ENCODE measurements at places on chromosomes 13 and 19. TPM values are rescaled to one million over a fixed set of nuclear protein-coding genes. Genes with fewer than 3 reads are reported as not detected.

FFAR3 gene
- not detected for total RNA-seq

ZNF701 gene
- total RNA-seq = 51.1 TPM

ZNF726 gene
- total RNA-seq = 3.3 TPM

CATSPERD gene
- not detected for total RNA-seq

LENG9 gene
- 7.2 TPM for total RNA-seq

CELF5 gene
- total RNA-seq = 0.44 TPM

FAM216B gene
- total RNA-seq = not detected

BLVRB gene
- total RNA-seq = 16.3 TPM

SIGLEC7 gene
- 0.52 TPM for total RNA-seq

RFXAP gene
- 9.9 TPM for total RNA-seq

ZBTB32 gene
- total RNA-seq = 0.50 TPM

STOML3 gene
- total RNA-seq = not detected

RASAL3 gene
- 229 TPM for total RNA-seq

FGF22 gene
- total RNA-seq = 1.9 TPM

SRRM5 gene
- 0.99 TPM for total RNA-seq

ARHGAP33 gene
- total RNA-seq = 19.4 TPM

PSG2 gene
- total RNA-seq = not detected

GGN gene
- total RNA-seq = 0.15 TPM

NKG7 gene
- total RNA-seq = 2.7 TPM

GRCh38 chr19:30374865-30375552 is 2.8 kb downstream of the ZNF536 start:
- no peak for DNase-seq
- H3K27me3 ChIP-seq = no peaks in the 10 kb centered on the region
- no peaks in the 10 kb centered on the region for H3K36me3 ChIP-seq
- H3K4me1 ChIP-seq = no peaks in the 10 kb centered on the region
- H3K27ac ChIP-seq = no peak overlapping the region

DNA sequence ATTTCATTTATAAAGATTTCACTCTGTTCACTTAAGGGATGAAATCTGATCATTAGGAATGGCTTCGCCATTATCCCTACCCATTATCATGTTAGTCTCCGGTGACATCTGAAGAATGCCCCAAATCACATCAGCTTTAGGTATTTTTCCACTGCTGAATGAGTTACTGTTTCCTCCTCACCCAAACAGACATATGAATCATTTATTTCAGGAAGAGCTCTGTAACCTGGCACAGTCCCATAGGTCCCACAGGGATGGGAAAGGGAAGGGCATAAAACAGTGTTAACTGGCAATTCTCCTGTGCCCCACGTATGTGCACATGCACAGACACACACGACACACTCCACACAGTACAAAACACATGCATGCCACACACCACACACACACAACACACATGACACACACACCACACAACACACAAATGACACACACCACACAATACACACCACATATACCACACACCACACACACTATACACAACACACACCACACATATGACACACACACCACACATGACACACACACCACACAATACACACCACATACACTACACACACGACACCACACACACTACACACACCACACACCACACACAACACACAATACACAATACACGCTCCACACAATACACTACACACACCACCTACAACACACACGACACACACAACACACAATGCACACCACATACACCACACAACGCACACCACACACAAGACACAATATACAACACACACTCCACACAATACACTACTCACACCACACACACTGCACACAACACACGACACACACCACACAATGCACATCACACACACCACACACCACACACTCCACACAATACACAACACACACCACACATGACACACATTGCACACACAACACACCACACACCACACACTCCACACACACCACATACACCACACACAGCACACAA is 15.4 kb downstream of the TMEM255B start:
- no peak for DNase-seq
- no peaks in the 10 kb centered on the region for H3K4me1 ChIP-seq
- H3K4me3 ChIP-seq = no peak overlapping the region

DNA sequence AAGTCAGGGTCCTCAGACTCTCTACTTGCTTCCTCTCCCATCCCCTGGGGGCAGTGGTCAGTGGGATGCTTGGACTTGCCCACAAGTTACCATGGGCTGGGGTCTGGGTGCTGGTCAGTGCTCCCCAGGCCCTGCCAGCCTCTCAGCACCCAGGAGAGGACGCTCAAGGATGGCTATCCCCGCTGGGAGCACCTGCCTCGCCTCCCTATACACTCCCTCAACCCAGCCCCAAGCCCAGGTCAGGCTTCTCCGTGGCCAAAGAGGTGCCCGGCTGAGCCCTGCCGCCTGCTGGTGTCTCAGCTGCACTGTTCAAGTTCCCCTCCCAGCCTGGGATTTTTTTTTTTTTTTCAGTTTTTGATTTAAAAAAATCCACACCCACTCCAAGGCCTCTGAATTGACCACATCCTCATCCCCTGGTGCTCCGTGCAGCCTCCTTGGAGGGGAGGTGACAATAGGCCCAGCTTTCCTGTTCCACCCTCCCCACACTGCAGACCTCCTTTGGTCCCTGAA is 10.8 kb downstream of the F2RL3 start:
- peaks cover 20% of the 10 kb centered on the region for H3K4me1 ChIP-seq
- H3K27me3 ChIP-seq = no peaks in the 10 kb centered on the region
- H3K4me3 ChIP-seq = no peak overlapping the region
- DNase-seq = no peak
- no peak overlapping the region for H3K27ac ChIP-seq

- DNase-seq = no peak
- H3K4me1 ChIP-seq = no peaks in the 10 kb centered on the region
- no peaks in the 10 kb centered on the region for H3K36me3 ChIP-seq
- no peaks in the 10 kb centered on the region for H3K27me3 ChIP-seq
- no peak overlapping the region for H3K4me3 ChIP-seq
These were observed 5.2 kb upstream of the STK24 start for GRCh38 chr13:98581971-98582702.

- no peaks in the 10 kb centered on the region for H3K27me3 ChIP-seq
- H3K4me1 ChIP-seq = peaks cover 78% of the 10 kb centered on the region
- no peak for DNase-seq
- H3K36me3 ChIP-seq = peaks cover 25% of the 10 kb centered on the region
These were observed 1.9 kb downstream of the TPM4 start for GRCh38 chr19:16077984-16078758.

DNA sequence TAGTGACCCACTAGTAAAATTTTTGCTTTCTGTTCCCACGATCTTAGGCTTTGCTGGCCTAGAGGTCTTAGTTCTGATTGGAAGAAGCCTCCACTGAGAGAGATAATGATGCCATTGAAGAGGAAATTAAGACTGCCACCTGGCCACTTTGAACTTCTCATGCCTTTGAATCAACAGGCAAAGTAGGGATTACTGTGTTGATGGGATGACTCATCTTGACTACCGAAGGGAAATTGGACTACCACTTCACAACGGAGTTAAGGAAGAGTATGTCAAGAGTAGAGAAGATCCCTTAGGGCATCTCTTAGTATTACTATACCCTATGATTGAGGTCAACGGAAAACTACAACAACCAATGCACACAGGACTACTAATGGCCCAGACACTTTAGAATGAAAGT is 12.7 kb upstream of the FREM2 start:
- no peaks in the 10 kb centered on the region for H3K36me3 ChIP-seq
- no peak for DNase-seq
- no peak overlapping the region for H3K4me3 ChIP-seq
- no peak overlapping the region for H3K27ac ChIP-seq
- no peaks in the 10 kb centered on the region for H3K4me1 ChIP-seq

- no peak overlapping the region for H3K4me3 ChIP-seq
- no peak overlapping the region for H3K27ac ChIP-seq
- no peaks in the 10 kb centered on the region for H3K4me1 ChIP-seq
These were observed 12.0 kb upstream of the SLC7A1 start for GRCh38 chr13:29607465-29607864.

GRCh38 chr19:53467485-53468262 is at the start of gene ZNF813:
TSS of gene ZNF813 (plus strand) at chr19:53467733. CDS start at chr19:53483823, 16,090 bp downstream.
- H3K27ac ChIP-seq = peak within 1 kb of the TSS; percentile 51
- peaks cover 13% of the 10 kb centered on the region for H3K4me1 ChIP-seq
- peak; percentile 96 for DNase-seq
- H3K27me3 ChIP-seq = no peaks in the 10 kb centered on the region

DNA sequence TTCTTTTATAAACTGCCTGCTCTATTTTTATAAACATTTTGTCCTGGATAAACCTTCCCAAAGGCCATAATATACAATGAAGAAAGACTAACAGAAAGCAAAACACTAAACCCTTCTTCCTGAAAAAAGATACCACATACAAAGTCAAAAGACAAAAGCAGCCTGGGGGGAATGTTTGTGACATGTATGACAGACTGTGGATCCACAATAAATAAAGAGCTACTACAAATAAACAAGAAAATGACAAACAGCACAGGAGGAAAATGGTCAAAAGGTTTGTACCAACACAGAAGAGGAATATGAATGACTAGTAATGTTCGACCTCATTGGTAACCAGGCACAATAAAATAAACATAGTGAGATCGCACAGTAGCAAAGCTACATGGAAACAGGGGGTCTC is 19.8 kb downstream of the AP2S1 start:
- no peak overlapping the region for H3K4me3 ChIP-seq
- no peaks in the 10 kb centered on the region for H3K4me1 ChIP-seq
- no peak for DNase-seq
- H3K27ac ChIP-seq = no peak overlapping the region
- no peaks in the 10 kb centered on the region for H3K27me3 ChIP-seq

DNA sequence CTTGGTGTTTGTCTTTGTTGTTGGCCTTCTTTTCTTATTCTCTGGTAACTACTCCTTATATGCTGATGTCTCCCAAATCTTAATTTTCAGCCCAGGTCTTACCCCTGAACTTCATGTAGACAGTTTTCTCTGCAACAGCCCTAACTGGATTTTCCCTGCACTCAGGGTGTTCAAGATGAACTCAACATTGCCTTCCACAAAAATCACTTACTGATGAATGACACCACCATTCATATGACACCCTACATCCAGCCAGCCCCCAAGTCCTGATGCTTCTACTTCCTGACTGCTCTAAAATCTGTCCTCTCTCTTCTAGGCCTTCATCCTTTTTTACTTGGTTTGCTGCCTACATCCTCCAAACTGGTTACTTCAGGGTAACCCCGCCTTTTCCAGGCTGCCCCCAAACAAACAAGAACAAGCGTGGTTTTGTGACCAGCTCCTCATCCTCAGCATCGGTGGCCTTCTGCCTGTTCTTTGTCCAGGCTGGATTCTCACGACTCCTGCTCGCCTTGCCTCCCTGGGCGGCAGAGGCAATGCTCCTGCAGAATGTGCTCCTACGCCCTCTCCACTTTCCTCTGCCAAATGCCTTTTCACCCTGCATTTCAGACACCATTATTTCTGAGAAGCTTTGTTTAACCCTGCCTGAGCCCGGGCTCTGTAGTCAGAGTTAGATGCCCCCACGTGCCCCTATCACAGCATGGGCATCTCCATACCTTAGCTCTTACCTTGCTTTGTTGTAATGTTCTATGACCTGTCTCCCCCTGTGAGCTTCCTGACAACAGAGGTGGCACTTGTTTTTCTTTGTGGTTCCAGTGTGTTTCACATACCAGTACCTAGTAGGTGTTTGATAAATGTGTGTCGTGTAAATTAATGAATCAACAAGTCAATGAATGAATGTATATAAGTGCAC is 61.8 kb downstream of the WDFY2 start:
- no peaks in the 10 kb centered on the region for H3K36me3 ChIP-seq
- H3K4me1 ChIP-seq = peaks cover 51% of the 10 kb centered on the region
- H3K4me3 ChIP-seq = no peak overlapping the region

- DNase-seq = peak; percentile 97
- peak overlapping the region; percentile 86 for H3K27ac ChIP-seq
- H3K4me3 ChIP-seq = peak overlapping the region; percentile 90
- H3K36me3 ChIP-seq = peaks cover 7% of the 10 kb centered on the region
- H3K27me3 ChIP-seq = no peaks in the 10 kb centered on the region
- peaks cover 38% of the 10 kb centered on the region for H3K4me1 ChIP-seq
These were observed 13.3 kb downstream of the FBXO46 start for GRCh38 chr19:45717131-45717982.

- H3K27me3 ChIP-seq = no peaks in the 10 kb centered on the region
- no peaks in the 10 kb centered on the region for H3K4me1 ChIP-seq
- H3K36me3 ChIP-seq = no peaks in the 10 kb centered on the region
- H3K27ac ChIP-seq = no peak overlapping the region
These were observed 532.1 kb downstream of the IRS2 start for GRCh38 chr13:109254274-109254673.

- no peak overlapping the region for H3K4me3 ChIP-seq
- no peak overlapping the region for H3K27ac ChIP-seq
- no peaks in the 10 kb centered on the region for H3K27me3 ChIP-seq
- H3K4me1 ChIP-seq = no peaks in the 10 kb centered on the region
- DNase-seq = no peak
- H3K36me3 ChIP-seq = no peaks in the 10 kb centered on the region
These were observed 75.5 kb upstream of the VSTM2B start for GRCh38 chr19:29450306-29450705.

DNA sequence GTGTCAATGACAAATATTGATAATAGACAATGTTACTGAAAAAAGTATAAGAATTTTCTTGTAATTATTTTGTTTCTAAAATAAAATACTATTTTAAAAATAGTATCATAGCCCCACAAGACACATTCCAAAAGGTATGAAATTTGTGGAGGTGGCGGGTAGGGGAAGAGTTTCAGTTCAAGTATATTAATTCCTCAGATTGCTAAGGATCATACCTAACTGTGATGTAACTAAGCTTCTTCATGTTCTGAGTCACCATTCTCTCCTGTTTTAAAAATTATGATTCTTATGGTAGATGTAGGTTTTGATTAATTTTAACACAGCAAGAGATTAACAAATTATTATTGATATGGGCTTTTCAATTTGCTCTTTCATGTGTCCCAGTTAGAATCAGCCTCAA is 61.3 kb downstream of the MYO16 start:
- no peak overlapping the region for H3K4me3 ChIP-seq
- no peak for DNase-seq
- no peaks in the 10 kb centered on the region for H3K27me3 ChIP-seq
- H3K4me1 ChIP-seq = no peaks in the 10 kb centered on the region

- no peaks in the 10 kb centered on the region for H3K27me3 ChIP-seq
- H3K36me3 ChIP-seq = no peaks in the 10 kb centered on the region
- no peak for DNase-seq
These were observed 15.1 kb downstream of the ZNRF4 start for GRCh38 chr19:5470264-5470671.

DNA sequence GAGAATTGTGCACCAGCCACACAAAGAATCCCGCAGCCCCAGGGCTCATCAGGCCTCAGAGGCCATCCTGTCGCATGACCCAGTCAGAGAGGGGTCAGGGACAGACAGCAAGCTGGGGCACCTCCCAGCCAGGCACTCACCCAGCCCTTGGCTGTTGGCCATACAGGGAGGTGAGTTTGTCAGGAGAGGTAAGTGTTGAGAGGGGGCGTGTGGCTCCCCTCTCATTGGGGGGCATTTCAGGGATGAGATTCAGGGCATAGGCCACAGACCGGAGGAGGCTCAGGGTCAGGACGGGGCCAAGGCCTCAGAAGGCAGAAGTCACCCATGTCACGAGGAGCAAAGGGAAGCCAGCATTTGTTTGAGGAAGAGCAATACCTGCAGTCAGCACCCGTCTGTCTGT is 37.1 kb downstream of the MYO9B start:
- DNase-seq = no peak
- H3K27ac ChIP-seq = no peak overlapping the region
- H3K36me3 ChIP-seq = peaks cover 13% of the 10 kb centered on the region
- no peaks in the 10 kb centered on the region for H3K4me1 ChIP-seq
- no peak overlapping the region for H3K4me3 ChIP-seq

Data from CD4-positive, alpha-beta memory T cell (primary cell).